ENCODE measurements at places on chromosomes 3 and 15. TPM values are rescaled to one million over a fixed set of nuclear protein-coding genes. Genes with fewer than 3 reads are reported as not detected.
A peak's percentile ranks its signal among the peaks of the same experiment; 100 is the strongest.

SAMMSON gene
- total RNA-seq, result 0.75 TPM

COL6A6 gene
- not detected for total RNA-seq

CPNE9 gene
- not detected for total RNA-seq

PPP2R3A gene
- total RNA-seq, result 8.7 TPM

LRRC34 gene
- total RNA-seq, result 3.8 TPM

DTWD1 gene
- total RNA-seq, result 16.2 TPM

DNA sequence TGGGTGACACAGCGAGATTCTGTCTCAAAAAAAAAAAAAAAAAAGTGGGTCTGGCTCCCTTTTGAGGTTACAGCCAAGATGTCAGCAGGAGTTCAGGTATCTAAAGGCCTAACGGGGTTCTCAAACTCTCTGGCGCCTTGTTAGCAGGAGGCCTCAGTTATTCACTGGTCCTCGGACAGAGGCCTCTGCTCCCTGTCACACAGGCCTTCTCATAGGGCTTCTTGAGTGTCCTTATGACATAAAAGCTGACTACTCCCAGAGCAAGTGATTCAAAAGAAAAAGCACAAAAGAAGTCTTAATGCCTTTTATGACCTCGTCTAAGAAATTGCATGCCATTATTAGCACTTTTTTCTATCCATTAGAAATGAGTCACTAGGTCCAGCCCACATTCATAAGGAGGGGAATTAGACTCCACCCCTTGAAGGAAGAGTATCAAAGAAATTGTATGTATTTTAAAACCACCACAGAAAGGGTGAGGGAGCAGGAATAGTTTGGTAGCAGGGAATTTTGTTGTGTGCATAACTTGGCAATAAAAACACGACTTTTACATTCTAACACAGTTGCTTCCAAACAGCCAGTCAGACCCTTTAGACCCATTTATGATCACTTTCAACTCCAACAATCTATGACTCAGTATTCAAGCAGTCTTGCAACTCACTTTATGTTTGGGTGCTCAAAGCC is 90.3 kb downstream of the MEX3B start:
- no peaks in the 10 kb centered on the region for H3K4me1 ChIP-seq
- DNase-seq, result no peak
- no peak overlapping the region for H3K4me3 ChIP-seq
- H3K36me3 ChIP-seq, result no peaks in the 10 kb centered on the region

GRCh38 chr3:148534089-148534988 is 163.4 kb upstream of the AGTR1 start:
- no peaks in the 10 kb centered on the region for H3K36me3 ChIP-seq
- H3K4me3 ChIP-seq, result no peak overlapping the region
- H3K4me1 ChIP-seq, result no peaks in the 10 kb centered on the region
- H3K27ac ChIP-seq, result no peak overlapping the region
- no peak for DNase-seq

DNA sequence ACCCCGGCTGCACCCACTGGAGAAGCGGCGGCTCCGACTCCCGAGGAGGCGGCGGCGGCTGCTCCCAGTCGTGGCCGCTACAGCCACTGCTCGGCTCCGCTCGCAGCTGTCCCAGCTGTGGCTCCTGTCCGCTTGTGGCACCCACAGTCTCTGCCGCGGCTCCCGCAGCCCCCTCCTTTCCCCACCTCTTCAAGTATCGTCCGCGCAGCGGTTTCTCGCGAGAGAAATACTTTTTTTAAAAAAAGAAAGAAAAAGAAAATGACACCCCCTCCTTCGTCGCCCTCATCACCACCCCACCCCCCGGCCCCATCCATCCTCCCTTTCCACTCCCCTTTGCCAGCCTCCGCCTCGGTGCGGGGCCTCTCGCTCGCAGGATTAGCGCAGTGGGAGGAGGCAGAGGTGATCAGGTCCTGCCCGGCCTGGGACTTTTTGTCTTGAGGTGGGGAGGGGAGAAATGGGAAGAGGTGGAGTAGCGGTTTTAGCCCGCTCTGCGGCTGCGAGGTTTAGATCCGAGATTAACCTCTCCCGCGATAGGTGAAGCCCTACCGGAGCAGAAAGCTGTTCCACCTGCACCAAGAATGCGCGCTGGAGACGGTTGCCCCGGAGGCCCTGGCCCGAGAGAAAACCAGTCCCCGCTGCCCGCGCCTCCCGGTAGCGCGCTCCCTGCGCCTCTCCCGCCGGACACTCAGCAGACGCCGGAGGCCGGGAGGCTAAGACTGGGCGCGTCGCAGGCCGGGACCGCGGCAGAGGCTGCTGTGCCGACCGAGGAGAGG is at the start of gene FBN1:
TSS of gene FBN1 (minus strand) at position 152 of the 773 bp plus-strand sequence. CDS start 940 bp downstream, outside the sequence.
- H3K4me3 ChIP-seq, result peak within 1 kb of the TSS; percentile 76
- DNase-seq, result peak; percentile 79
- H3K36me3 ChIP-seq, result no peaks in the 10 kb centered on the region
- H3K27me3 ChIP-seq, result no peaks in the 10 kb centered on the region

- H3K27ac ChIP-seq, result peak overlapping the region; percentile 84
- H3K27me3 ChIP-seq, result no peaks in the 10 kb centered on the region
- DNase-seq, result no peak
- H3K4me3 ChIP-seq, result no peak overlapping the region
Observed at GRCh38 chr15:40053831-40054604, 15.0 kb upstream of the SRP14 start.

GRCh38 chr15:35244227-35244626 is 159.1 kb upstream of the NANOGP8 start:
- DNase-seq, result no peak
- no peak overlapping the region for H3K27ac ChIP-seq
- H3K36me3 ChIP-seq, result no peaks in the 10 kb centered on the region
- no peaks in the 10 kb centered on the region for H3K27me3 ChIP-seq

GRCh38 chr15:59138243-59138642 is 33.3 kb downstream of the CCNB2 start:
- no peak overlapping the region for H3K27ac ChIP-seq
- DNase-seq, result peak; percentile 30
- H3K4me1 ChIP-seq, result no peaks in the 10 kb centered on the region

- no peak for DNase-seq
- H3K4me1 ChIP-seq, result no peaks in the 10 kb centered on the region
- no peaks in the 10 kb centered on the region for H3K27me3 ChIP-seq
- H3K36me3 ChIP-seq, result no peaks in the 10 kb centered on the region
Observed at GRCh38 chr3:89256395-89256794, 149.0 kb downstream of the EPHA3 start.

GRCh38 chr3:6799264-6799915 is 61.5 kb upstream of the GRM7 start:
- no peaks in the 10 kb centered on the region for H3K4me1 ChIP-seq
- no peaks in the 10 kb centered on the region for H3K36me3 ChIP-seq
- H3K27me3 ChIP-seq, result no peaks in the 10 kb centered on the region
- no peak overlapping the region for H3K27ac ChIP-seq
- no peak overlapping the region for H3K4me3 ChIP-seq

- no peaks in the 10 kb centered on the region for H3K27me3 ChIP-seq
- no peaks in the 10 kb centered on the region for H3K4me1 ChIP-seq
- no peak overlapping the region for H3K4me3 ChIP-seq
- H3K27ac ChIP-seq, result no peak overlapping the region
- no peak for DNase-seq
Observed at GRCh38 chr3:279325-279724, 82.8 kb downstream of the CHL1 start.

- no peaks in the 10 kb centered on the region for H3K27me3 ChIP-seq
- DNase-seq, result no peak
- no peaks in the 10 kb centered on the region for H3K36me3 ChIP-seq
- peak overlapping the region; percentile 52 for H3K27ac ChIP-seq
Observed at GRCh38 chr15:91866371-91866905, 12.9 kb downstream of the SLCO3A1 start.

Data from thyroid gland (tissue), 4 donors.